ENCODE measurements at places on chromosomes 12 and 14.

DNA sequence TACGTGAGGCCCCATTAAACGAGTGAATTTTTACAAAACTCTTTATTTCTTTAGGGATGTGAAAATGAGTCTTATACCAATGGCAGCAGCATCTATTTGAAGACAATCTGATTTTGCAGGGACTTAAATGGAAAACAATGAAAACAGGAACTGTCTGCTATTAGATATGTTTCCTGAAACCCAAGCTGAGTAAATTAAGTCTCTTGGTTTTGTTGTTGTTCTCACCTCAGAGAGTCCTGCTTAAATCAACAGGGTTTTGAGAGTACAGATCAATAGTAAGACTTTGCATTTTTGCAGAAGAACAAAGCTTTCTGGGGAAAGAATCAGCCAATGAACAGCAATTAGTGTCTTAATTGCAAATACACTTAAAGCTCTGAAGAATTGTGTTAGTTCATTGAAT, 39.1 kb upstream of the LGR5 start:
- no peak for DNase-seq

DNA sequence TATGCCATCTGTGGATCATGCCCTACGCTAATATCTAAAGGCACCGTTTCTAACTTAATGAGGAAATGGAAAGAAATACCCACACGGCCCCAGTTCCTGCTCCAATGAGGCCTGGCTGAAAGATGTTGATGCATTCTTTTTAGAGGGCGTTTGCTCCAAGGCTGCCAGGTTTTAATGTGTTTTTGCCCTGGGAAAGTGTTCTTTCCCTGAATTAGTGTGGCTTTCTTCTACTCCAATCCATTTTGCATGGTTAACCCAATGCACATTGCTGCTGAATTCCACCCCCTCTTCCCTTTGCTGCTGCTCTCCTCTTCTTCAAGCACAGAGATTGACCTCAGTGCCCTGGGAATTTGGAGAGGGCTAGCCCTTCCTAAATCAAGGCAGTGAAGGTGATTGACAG, 1.1 kb downstream of the MYF5 start:
- no peak for DNase-seq

GRCh38 chr12:78229591-78230101, 399.0 kb downstream of the NAV3 start:
- no peak for DNase-seq

GRCh38 chr14:103007555-103007954, 49.8 kb downstream of the CDC42BPB start:
- DNase-seq = no peak

DNA sequence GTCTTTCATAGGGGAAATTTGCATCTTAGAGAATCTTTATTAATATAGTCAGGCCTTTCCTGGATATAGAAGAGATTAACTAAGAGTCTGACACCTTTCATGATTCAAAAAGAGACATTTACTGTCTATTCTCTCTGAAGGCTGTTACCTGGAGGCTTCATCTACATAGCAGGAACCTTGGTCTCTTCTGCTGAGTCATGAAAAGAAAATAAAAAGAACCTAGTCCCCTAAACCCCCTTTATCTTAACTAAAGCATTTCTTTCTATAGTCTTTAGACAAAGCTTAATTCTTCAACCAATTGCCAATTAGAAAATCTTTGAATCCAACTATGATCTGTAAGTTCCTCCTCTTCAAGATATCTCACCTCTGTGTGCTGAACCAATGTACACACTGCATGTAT, 33.1 kb downstream of the RPS29 start:
- no peak for DNase-seq
